HTR-8/SVneo (cell line): ENCODE measurements at places on chromosomes 12 and 14.

GRCh38 chr14:30225176-30225575 lies 297.5 kb upstream of the PRKD1 start:
- DNase-seq: no peak

DNA sequence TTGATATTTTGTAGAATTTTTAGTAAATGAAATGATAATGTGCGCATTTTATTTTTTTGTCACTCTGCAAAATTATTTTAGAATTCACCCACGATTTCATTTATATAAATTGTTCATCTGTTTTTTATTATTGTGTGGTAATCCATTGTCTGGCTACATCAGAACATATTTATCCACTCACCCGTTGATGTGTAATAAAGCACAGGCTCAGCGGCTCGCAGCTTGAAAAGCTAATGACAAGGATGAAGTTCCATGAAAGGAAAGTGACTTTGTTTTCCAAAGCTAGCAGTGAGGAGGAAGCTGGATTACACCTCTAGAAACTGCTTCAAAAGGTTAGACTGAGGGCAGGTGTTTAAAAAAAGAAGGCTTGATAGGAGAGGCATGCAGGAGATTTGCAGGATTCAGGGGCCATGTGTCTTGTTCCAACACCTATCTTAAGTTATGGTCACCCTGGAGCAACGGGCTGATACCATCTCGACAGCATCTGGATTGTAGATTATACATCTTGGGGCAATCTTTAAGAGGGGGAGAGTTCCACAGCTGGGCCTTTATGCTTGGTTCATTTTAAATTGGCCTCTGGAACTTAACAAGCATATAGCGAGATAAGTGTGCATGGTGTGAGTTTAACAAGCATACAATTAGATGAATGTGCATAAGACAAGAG lies 194.1 kb downstream of the TMTC3 start:
- DNase-seq: no peak

DNA sequence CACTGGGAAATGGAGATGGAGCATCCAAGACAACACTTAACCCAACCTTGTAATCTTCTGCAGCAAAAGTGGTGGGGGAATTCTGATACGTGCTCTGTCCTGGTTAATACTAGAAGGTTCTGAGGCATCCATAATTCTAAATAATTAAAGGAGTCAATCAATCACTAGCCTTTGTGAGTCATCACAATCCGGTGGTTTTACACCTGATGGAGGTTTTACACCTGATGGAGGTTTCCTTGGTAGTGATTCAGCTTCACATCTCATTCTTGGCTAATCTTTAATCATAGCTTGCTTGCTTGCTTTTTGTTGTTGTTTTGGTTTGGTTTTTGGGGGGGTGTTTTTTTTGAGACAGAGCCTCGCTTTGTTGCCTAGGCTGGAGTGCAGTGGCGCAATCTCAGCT lies 343.4 kb downstream of the DPF3 start:
- no peak for DNase-seq

- no peak for DNase-seq
These were observed 176.7 kb downstream of the ADGRD1 start for GRCh38 chr12:131130311-131130911.

- DNase-seq: no peak
These were observed 418.5 kb upstream of the TBX3 start for GRCh38 chr12:115102450-115102849.

GRCh38 chr14:89320381-89321000 lies 96.5 kb downstream of the FOXN3 start:
- no peak for DNase-seq

DNA sequence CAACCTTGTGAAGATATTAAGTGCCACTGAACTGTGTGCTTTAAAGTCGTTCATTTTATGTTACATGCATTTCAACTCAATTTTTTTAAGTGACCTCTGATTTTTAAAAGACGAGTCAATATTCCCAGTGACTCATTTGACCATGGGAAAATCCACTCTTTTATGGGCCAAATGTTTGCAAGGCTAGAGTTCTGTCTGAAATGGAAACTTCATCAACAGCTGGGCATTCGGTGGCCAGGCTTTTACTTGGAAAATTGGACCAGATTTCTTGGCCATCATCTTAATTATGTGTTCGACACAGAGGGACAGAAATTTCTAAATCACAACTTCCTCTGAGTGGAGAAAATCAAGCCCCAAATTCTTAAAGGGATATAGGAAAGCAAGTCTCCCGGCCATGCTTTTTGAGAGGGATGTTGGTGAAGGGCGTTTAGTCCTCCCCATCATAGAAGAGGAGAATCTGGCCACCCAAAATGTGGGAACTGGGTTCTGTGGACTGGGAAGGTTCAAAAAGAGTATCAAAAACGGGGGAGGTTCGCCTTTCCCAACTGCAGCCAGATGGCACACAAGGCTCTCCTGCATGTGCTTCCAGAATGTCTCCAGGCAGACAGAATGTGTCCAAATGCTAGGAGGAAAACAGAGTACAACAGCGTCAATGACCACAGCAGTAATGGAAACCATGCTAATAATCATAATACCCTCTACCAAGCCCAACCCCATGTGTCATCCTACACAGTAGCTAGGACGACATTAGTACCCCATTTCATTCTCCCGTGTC lies 40.9 kb upstream of the FZD10 start:
- no peak for DNase-seq

DNA sequence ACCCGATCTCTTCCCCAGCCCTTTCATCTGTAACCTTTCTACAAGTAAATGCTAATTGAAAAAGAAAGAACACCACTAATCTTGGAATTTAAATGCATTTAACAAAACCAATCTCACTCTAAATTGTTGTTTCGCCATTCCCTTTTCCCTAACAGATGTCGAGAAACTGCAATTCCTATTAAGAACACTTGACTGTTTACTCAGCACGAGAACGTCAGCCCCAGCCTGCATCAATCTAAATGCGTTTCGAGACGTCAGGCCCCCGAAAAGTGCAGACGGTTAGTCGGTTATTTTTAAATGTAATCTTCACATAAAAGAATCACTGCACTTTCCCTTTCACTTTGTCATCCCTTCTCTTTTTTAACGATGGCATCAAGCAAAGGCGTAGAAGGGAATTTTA lies 837.6 kb downstream of the VRK1 start:
- no peak for DNase-seq

DNA sequence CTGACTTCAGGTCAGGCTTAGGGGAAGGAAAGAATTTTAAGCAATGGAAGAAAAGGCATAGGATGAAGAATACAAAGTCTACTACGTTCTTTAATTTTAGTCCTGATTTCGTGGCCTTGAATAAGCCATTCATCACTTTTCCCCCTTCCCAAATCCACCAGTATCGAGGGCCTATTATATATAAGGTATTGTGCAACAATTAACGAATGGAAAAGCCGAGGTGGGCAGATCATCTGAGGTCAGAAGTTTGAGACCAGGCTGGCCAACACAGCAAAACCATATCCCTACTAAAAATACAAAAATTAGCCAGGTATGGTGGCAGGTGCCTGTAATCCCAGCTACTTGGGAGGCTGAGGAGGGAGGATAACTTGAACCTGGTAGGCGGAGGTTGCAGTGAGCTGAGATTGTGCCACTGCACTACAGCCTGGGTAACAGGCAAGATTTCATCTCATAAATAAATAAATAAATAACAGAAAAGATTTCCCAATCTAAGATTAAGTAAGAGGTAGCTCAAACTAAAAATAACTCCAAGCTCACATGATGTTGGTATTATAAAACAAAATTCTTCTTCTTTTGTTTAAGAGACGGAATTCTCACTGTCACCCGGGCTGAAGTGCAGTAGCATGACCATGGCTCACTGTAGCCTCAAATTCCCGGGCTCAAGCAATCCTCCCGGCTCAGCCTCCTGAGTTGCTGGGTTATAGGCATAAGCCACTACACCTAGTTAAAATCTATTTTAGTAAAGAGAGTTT lies 58.3 kb upstream of the NR2C1 start:
- DNase-seq: no peak

- DNase-seq: no peak
These were observed 1.9 kb downstream of the TOGARAM1 start for GRCh38 chr14:44963775-44964380.

GRCh38 chr14:46581036-46581671 lies 70.4 kb downstream of the RPL10L start:
- peak; percentile 2 for DNase-seq

GRCh38 chr12:107590413-107590812 lies 95.2 kb upstream of the PWP1 start:
- no peak for DNase-seq

DNA sequence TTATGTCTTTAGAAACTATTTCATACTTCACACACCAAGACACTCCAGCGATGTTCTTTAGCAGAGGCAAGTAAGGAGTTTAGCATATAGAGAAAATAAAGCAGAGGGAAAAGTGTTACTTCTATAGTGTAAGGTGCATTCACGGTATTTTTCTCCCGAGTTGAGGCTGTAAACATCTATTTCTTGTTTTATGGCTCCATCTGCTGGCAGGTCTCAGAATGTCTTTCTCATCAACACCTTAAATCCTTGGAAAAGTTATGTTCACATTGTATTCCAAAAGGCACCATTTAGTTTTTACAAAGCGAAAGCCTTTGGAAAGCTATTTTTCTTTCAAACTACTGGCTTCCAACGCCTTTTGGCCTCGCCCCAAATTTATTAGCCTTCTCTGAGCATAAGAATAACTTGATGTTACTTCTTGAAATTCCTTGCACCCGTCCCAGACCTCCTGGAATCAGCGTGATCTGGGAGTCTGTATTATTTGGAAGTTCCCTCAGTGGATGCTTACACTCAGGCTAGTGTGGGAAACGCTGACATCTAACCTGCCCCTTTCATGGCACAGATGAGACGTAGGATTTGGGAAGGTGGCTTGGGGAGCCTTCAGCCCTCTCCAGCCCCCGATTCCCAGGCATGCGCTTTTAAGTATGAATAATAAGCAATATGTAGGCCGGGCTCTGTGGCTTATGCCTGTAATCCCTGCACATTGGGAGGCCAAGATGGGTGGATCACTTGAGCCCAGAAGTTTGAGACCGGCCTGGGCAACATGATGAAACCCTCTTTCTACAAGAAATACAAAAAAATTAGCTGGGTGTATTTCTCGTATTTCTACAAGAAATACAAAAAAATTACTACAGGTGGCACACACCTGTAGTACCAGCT lies 1.9 kb upstream of the PIWIL1 start:
- DNase-seq: peak; percentile 38

DNA sequence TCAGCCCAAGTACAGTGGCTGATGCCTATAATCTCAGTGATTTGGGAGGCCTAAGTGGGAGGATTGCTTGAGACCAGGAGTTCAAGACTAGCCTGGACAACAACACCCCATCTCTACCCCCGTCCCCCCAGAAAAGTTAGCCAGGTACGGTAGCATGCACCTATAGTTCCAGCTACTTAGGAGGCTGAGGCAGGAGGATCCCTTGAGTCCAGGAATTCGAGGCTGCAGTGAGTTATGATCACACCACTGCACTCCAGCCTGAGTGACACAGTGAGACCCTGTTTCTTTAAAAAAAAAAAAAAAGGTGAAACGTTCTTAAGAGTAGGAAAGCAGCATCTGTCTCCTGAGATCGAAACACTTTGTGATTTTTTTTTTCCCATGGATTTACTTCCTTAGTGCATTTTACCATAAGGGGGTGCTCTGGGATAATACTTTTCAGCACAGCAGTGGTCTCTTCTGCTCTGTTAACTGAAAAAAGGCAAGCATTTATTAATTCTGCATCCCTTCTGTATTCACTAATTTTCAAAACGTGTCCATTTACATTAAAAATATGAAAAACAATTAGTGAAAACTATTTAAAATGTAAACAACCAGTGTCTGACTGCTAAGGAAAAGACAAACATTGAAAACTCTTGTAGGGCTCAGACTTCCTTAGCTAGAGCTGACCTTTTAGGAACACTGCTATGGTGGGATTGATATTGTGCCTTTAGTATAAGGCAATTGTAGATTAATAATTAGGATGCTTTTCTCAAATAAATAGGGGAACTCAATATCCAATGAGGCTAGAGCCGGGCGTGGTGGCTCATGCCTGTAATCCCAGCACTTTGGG lies 31.2 kb upstream of the USP44 start:
- peak; percentile 62 for DNase-seq

- DNase-seq: no peak
These were observed 174.4 kb downstream of the PRKCH start for GRCh38 chr14:61495809-61496208.

DNA sequence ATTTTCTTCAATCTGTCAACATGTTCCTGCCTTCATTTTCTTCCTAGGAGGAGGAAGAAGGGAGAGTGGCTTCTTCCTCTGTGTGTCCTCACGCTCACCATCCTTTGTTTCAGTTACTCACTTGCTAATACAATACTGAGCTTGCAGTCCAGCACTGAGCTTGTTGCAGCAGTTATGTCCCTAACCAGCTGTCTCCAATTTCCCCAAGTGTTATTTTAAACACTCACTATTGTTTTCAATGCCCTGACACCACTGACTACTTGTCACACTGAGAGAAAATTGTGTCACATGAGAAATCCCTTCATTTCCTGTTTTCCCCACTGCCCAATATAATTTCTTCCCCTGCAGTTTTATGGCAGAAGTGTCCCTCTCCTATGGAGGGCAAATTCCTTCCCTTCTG lies 53.4 kb downstream of the HSD17B6 start:
- no peak for DNase-seq

GRCh38 chr12:55847033-55847432 lies 4.3 kb upstream of the MMP19 start:
- no peak for DNase-seq

DNA sequence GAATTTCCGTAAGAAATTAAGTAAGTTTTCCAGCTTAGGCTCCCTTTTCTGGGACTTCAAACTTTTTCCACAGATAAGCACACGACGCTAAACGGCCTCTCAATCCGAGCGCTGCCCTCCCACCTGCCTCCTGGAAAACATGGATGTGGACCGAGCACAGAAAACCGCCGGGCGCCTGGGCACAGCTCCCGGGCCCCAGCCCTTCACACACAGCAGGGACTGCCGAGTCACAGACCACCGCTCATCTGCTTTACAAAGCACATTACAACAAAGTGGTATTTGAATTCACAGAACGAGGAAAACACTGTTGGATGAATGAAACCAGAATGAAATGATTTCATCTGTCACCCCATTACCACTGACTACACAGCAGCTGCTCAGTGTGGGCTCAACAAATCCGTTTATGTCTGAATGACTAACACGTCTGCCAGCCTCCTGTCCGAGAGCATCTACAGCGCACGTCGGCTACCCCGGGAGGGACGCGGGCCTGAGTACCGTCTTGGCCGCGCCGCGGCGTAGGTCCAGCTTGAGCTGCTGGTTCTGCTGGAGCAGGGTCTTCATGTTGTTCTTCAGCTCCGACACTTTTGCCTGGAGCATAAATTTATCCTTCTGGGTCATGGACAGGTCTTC lies 13.1 kb upstream of the ANKLE2 start:
- DNase-seq: no peak

- no peak for DNase-seq
These were observed 1.6 kb downstream of the YARS2 start for GRCh38 chr12:32754111-32754510.

- DNase-seq: no peak
These were observed 36.4 kb downstream of the CAMKK2 start for GRCh38 chr12:121260091-121260490.

DNA sequence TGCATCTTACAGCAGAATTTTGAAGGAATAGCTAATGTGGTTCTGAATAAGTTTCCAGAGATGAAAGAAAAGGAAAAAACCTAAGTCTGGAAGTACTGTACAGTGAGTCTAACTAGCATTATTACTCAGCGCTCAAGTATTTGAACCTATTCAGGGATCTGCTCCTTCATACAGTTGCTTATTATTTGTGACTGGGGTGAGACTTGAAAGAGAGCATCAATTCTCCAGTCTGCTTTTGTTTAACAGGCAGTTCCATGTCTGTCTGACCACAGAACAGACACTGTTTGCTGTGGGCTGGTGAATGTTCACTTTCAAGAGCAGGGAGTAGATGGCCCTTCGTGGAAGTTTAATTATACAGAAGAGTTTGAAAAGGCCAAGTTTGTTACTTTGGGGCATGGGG lies 9.3 kb downstream of the ETV6 start:
- DNase-seq: peak; percentile 27
